ENCODE measurements at places on chromosomes 16 and 17.
A peak's percentile ranks its signal among the peaks of the same experiment; 100 is the strongest.

- DNase-seq: peak; percentile 55
Measured at GRCh38 chr17:45160447-45161287, 1.0 kb upstream of the HEXIM2 start.

GRCh38 chr17:51228161-51228560, 31.7 kb downstream of the MBTD1 start:
- no peak for DNase-seq

GRCh38 chr16:4767872-4768548, 1.0 kb upstream of the ZNF500 start:
- DNase-seq: no peak

GRCh38 chr16:56860226-56861020, 4.6 kb upstream of the SLC12A3 start:
- DNase-seq: no peak

GRCh38 chr17:36135465-36135864, 31.8 kb downstream of the CCL4 start:
- DNase-seq: no peak

GRCh38 chr17:34366010-34366409, 3.0 kb upstream of the CCL1 start:
- no peak for DNase-seq

DNA sequence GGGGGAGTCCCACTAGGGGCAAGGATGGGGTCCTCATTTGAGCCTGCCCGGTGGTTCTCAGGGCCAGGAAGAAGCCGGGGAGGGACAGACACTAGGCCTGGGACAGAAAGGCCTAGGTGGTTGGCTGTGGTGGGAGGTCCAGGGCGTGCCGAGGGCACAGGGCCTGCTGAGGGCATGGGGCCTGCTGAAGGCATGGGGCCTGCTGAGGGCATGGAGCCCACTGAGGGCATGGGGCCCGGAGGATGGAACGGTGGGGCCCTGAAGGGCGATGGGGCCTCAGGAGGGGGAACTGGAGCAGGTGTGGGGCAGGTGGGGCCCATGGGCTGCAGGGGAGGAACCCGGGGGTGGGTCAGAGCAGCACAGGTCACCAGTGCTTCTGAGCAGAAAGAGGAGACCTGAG, 31.2 kb downstream of the PELP1 start:
- no peak for DNase-seq

GRCh38 chr17:13004336-13004735, 13.5 kb downstream of the ELAC2 start:
- DNase-seq: no peak

DNA sequence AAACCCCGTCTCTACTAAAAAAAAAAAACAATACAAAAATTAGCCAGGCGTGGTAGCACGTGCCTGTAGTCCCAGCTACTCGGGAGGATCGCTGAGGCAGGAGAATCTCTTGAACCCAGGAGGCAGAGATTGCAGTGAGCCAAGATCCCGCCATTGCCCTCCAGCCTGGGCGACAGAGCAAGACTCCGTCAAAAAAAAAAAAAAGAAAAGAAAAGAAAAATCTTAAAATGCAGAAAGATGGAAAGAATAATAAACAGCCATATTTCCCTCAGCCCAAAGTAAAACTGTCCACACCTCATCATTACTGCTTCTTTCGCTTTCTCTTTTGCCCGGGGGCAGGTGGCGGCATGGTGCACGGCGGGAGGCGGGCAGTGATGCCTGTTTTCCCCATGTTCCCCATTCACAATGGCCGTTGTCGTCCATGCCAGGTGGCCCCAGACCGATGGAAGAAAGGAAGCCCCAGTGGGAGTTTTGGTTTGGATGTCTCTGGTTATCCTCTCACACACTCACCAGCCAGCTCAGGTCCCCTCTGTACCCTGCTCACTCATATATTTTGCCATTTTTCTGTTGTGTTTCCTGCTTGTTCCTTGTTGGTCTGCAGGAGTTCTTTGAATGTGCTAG, 37.0 kb upstream of the PEMT start:
- DNase-seq: peak; percentile 14

DNA sequence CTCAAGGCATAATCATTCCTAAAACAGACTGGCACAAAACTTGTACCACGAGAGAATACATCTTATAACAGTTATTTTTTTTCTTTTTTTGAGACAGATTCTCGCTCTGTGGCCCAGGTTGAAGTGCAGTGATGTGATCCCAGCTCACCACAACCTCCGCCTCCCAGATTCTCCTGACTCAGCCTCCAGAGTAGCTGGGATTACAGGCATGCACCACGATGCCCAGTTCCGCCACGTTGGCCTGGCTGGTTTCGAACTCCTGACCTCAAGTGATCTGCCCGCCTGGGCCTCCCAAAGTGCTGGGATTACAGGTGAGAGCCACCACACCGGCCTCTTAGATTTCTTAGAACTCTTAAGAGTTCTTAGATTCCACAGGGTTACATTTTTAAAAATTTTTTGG, 4.1 kb downstream of the NUFIP2 start:
- no peak for DNase-seq

DNA sequence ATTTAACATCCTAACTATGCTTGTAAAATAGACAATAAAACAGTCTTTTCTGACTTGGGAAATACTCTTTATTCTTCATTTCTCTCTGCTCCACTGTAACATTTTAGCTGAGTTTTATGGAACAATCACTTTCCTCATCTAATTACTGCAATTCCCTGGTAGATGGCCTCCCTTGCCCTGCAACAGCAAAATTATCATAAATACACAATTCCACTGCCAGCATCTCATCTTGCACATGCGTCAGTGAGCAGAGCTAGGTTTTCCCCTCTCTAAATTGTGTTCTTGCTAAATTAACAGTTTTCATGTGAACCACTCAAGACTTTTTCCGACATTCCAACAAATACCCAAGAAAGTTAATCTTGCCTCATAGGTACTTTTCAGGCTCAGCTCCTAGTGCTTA, 920.9 kb upstream of the GOT2 start:
- DNase-seq: no peak

- no peak for DNase-seq
Measured at GRCh38 chr16:23826528-23827045, 9.2 kb upstream of the PRKCB start.

DNA sequence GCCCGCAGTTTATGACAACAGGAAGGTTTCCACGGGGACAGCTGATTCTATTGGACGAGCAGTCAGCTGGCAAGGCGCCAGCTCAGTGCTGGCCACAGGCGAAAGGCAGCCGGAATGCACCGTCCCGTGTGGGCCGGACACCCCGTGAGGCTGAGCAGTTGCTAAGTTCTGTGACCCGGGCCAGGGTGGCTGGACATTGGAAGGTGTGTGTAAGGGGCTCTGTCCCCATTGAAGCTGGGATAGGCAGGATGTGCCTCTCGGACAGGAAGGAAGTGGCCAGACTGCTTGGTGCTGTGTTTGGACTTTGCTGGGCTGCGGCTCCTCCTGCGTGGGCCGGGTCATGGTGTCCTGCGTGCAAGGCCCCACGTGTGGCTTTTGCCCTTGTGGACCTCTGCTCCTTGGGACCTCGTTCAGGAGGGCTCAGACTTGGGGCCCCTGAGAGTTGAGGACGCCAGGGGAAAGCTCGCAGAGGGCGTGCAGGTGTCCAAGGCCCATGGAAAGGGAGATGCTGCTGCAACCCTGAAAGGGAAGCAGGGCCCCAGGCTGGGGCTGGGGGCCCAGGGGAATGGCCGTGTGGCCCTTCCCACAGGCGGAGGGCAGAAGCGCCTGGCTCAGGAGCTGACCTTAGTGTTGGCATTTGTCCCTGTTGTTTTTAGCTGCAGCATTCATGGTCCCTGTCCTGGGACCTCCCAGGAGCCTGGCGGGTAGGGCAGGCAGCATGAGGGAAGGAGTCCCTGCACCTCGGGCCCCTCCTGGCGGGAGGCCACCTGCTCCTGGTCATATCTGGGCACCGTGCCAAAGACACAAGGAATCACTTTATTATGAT, 10.0 kb downstream of the BAIAP2 start:
- DNase-seq: no peak

DNA sequence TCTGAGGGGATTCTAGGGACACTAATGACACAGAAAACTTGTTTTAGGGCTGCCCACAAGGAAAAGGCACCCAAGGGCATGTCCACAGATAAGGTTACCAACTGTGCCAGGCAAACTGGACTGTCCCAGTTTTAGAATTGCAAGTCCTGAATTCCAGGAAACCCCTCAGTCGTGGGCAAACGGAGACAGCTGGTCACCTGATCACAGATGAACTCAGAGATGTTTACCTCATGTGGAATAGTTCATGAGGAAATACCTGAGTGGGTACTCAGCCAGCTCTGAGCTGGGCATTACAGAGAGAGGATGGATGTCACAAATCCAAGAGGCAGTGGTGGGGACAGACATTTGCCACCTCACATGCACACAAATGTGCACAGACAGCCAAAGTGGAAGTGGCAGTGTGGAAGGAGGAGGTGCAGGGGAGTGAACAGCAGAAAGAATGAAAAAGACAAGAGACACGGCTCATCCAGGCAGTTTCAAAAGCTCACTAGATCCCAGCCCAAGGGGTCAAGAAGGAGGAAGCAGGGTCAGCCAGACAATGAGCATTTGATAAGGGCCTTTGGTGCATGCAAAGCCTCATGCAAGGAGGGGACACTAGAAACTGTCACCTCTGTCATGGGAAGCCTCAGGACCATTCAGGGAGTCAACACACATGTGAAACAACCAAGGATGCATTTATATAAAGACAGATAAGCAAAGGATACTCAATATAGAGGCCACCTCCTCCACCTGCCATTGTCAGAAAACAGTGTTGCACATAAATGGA, 24.8 kb downstream of the TTLL6 start:
- no peak for DNase-seq

DNA sequence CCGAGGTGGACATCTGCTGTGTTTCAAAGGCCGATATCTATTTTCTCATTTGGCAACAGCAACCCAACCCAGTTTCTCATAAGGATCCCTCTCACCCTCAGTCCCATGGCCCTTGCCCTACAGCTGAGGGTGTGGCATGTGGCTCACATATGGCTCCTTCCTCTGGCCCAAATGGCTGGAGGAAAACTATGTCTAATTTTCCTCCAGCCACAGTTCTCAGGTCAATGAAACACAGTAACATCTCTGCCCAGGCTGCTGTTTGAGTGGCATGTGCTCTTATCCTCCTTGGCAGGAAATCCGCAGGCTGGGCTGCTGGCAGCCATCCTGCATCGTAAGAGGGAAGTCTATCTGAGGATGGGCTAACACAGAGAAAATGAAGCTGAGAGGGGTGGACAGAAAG, 24.1 kb downstream of the SERPINF1 start:
- DNase-seq: no peak

DNA sequence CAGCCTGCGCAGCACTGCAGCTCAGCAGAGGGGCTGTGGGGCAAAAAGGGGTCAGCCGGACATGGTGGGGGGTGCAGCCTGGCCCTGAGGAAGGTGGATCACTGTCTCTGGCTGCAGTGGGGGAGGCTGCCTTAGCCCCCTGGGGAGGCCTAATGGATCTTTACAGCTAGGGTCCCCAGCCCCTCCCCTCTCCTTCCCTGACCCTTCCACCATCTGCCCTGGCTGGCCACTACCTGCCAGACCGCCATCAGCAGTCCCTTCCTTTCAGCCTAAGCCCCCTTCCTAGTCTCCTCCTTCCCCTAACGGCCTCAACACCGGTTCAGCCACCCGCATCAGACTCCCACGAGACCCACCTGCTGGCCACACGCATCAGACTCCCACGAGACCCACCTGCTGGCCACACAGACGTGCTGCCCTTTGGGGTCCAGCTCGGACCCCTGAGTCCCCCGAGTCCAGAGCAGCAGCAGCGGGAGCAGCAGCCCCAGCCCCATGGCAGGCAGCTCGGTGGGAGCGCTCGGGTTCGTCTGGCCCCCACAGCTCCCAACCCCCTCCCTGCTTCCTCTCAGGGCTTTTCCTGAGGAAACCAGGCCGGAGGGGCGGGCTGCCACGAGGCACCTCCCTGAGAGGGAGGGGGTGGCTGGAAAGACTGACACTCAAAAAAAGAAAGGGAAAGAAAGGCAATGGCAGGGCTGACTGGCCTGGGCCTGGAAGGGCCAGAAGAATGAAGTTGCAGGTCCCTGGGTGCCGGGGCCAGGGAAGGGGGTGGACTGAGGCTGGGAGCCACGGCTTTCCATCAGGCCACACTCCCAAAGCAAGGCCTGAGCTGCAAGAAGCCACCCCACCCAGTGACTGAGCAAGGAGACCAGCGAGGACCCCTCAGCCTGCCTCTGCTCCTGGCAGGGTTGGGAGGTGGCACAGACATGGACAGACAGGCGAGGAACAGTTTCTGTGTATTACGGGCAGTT, at the start of gene SCARF1:
Gene SCARF1, minus strand, starts transcription at position 526 of the 965 bp plus-strand sequence. Its CDS starts 35 bp downstream, at position 491.
- DNase-seq: no peak

DNA sequence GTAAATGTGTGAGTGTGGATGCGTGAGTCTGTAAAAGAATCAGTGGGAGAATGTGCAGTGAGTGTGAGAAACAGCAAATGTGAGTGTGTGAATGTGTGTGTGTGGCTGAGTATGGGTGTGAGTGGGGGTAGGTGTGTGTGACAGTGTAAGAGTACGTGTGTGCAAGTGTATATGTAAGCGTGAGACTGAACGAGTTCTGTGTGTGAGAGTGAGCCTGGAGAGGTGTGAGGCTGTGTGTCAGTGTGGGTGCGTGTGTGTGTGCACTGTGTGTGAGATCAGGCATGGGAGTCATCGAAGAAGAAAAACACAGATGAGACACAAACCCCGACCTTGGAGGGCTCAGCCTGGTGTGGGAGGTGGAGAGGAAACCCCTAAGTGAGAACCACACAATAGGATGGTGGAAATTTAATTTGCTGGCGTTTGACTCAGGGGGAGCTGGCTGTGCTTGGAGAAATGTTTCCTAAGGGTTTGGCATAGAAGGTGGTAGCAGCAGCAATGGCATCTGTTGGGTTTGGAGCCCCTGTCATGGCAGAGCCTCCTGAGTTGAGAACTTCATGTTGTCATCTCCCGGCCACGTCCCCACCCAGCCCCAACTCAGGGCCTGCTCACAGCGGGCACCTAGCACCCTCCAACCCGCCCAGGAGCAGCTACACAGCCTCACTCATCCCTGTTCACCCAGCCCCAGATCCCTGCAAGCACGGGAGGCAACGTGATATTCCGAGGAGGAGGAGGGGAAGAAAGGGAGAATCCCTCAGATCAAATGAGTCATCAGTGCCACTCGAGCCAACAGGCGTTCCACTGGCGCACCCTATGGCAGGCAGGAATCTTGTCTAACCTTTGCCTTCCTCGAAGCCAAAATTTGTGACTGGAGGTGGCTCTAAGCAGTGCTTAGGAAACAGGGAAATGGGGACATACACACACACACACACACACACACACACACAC, 14.3 kb upstream of the NUBP1 start:
- DNase-seq: no peak

DNA sequence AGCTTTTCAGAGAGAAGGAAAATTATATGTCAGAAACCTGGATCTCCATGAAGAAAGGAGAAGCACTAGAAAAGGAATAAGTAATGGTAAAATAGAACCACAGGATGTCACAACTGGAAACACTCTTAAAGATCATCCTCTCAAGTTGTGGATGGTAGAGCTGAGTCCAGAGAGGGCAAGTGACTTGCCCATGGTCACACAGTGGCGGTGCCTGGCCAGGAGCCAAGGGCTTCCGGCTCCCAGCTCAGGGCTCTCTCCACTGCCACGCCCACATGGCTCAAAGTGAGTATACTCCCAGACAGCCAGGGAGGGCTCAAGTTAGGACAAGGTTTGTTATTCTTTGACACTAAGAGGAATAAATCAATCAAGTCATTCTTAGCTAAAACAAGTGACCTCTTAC, 159.8 kb downstream of the COPRS start:
- DNase-seq: no peak

- DNase-seq: no peak
Measured at GRCh38 chr16:27798241-27798640, 248.3 kb downstream of the KATNIP start.
